Fibroblast of the aortic adventitia (primary cell): ENCODE measurements at places on chromosomes 5 and 9. TPM values are rescaled to one million over a fixed set of nuclear protein-coding genes. Genes with fewer than 3 reads are reported as not detected.

DUSP1 gene
- 22.2 and 44.1 TPM in 2 replicates for total RNA-seq

C5orf63 gene
- total RNA-seq: 4.0 and 6.3 TPM in 2 replicates

CBY3 gene
- total RNA-seq: not detected in 2 replicates

CDO1 gene
- 7.0 and 24.8 TPM in 2 replicates for total RNA-seq

GARIN3 gene
- total RNA-seq: not detected in 2 replicates

TLR4 gene
- 4.8 and 16.8 TPM in 2 replicates for total RNA-seq

SHISAL2B gene
- not detected in 2 replicates for total RNA-seq

HK3 gene
- not detected in 2 replicates for total RNA-seq

TRIM23 gene
- total RNA-seq: 16.6 and 21.8 TPM in 2 replicates

SLC9A3 gene
- 0.25 and 1.8 TPM in 2 replicates for total RNA-seq

PAEP gene
- total RNA-seq: not detected in 2 replicates

CTXN3 gene
- not detected in 2 replicates for total RNA-seq

DAB2 gene
- 217 and 1,070 TPM in 2 replicates for total RNA-seq

TNFSF15 gene
- total RNA-seq: 0.41 and 2.4 TPM in 2 replicates

LCN1 gene
- not detected in 2 replicates for total RNA-seq

DNA sequence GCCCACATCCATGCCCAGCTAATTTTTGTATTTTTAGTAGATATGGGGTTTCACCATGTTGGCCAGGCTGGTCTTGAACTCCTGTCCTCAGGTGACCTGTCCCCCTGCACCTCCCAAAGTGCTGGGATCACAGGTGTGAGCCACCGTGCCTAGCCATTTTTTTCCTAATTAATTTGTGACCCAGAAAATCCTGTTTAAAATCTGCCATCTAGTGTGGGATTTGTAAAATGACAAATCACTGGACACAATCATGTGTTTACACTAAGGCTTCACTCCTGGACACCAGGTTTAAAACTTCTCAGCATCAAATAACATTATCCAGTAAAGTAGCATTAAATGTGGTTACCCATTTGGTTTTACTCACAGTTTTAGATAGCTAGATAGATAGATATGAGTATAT, 18.6 kb upstream of the KDM4C start:
- DNase-seq: peak; percentile 27

- DNase-seq: no peak
Measured at GRCh38 chr5:126450346-126450745, 27.1 kb downstream of the GRAMD2B start.

DNA sequence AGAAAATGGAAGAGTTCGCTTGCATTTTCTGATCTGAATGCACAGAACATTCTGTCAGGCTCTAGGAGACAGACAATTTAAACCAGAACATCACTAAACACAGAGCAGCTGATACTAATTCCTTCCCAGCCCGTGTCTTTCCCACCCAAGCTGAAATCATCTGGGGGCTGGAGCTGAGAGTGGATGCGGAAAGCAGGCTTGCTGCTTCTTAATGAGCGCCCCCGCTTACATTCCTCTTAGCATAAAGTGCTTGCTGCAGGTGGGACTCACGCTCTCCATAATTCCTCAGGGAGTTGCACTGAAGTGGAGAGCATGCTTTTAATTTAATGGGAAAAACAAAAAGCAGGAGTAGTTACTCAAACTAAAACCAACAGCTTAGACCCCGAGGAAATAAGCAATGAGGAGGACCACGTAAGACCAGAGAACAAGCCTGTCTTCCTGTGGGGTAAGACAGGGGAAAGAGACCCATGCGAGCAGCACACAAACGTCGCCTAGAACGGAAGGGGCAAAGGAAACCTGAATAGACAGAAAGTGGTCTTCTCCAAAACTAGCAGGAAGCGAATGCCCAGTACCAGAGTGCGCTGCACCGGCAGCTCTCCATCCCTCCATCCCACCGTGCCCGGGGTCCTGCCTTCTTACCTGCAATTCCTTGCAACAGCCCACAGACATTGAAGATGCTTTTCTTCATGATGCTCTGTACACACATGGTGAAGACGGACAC, 139.3 kb downstream of the LHFPL2 start:
- DNase-seq: peak; percentile 10

- no peak for DNase-seq
Measured at GRCh38 chr5:154486427-154486866, 8.4 kb upstream of the HAND1 start.

DNA sequence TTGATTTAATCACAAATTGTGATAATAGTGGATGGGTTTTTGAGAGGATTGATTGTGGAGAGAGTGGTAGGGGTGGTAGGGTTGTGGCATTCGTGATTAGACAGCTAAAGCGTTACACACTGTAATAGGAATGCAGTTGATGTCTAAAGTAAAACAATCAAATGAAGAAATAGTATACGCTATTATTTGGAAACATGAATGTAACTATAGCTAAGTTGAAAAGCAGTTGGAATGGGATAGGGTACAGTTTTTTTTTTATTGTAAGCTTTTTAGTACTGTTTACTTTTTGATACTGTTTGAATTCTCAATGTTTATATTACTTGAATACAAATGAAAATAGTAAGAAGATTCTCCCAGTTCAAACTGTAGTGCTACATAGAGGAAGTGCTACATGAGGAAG, 51.8 kb downstream of the RANBP17 start:
- no peak for DNase-seq

GRCh38 chr9:28909526-28909925, 1336.2 kb upstream of the C9orf72 start:
- DNase-seq: no peak

- no peak for DNase-seq
Measured at GRCh38 chr9:135551031-135551430, 5.1 kb downstream of the OBP2A start.

DNA sequence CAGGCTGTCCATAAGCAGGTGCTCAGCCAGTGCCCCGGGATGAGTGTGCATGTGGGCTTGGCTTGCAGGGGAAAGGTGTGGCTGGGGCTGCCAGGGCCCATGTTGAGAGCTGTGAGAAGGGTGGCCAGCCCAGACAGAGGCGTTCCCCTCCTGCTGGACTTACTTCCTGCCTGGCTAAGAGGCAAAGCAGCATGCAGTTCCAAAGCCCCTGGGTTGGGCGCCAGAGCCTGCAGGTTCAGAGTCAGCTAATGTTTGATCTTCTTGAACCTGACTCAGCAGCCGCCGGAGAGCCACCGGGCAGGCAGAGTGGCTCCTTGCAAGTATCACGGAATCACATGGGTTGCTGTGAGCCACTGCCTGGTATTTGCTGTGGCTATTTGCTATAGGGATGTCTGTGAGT, 168.4 kb upstream of the MAP1B start:
- DNase-seq: no peak

DNA sequence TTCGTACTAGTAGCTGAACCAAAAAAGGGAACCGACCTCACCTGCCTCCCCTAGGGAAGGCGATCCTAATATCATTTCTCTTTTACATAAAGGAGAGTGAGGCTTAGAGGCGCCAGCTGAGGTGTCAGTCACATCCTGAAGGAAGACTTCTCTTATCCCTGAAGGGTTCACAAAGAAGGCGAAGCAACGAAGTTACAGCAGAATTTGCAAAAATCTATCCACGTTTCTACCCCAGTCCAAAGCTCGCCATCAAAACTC, 598 bp upstream of the KIAA1191 start:
- no peak for DNase-seq

DNA sequence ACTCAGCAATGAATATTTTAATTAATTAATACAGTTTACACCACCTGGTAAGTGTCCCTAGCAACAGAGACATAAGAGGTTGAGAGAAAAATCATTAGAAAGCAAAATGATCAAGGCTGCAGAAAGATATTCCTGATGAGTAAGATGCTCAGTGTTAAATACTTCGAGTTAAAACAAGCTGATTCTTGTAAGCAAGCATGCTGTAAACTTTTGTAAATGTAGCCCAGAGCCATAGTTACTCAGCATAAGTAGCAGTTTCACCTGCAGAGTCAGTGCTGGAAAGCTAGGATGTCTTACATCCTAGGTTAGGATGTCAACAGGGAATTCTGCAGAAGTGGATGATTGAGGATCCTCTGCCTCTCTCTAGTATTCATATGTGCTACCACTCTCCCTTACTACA, 4.2 kb downstream of the PRKACG start:
- no peak for DNase-seq

DNA sequence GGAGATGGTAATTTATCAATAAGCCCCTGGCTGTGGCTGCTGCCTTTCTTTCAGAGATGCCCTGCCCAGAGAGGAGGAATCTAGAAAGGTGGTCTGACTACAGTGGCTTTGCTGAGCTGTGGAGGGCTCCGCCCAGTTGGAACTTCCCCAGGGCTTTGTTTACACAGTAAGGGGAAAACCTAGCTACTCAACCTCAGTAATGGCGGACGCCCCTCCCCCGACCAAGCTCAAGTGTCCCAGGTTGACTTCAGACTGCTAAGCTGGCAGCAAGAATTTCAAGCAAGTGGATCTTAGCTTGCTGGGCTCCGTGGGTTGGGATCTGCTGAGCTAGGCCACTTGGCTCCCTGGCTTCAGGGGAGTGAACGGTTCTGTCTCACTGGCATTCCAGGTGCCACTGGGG, 865.4 kb upstream of the ACO1 start:
- DNase-seq: no peak

- no peak for DNase-seq
Measured at GRCh38 chr9:29211003-29211579, 1637.8 kb upstream of the C9orf72 start.

- peak; percentile 57 for DNase-seq
Measured at GRCh38 chr9:76657265-76657664, 107.0 kb upstream of the PCA3 start.

DNA sequence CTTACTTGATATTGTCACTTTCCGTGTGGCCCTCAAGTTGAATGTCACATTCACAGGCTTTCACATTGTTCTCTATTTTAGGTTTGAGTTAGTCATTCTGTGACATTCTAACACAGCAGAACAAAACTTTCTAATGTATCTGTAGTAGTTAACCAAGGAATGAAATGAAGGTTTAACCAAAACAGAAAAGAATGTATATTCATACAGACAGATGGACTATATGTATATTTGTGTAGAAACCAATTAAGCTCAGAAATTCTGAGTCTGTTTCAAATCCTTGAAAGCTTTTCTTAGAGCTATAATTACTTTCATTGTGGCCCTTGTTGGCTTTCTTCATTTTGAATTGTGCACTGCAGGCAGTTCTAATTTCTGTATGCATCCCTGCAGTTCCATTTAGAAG, 654.7 kb downstream of the LRRC70 start:
- DNase-seq: no peak

DNA sequence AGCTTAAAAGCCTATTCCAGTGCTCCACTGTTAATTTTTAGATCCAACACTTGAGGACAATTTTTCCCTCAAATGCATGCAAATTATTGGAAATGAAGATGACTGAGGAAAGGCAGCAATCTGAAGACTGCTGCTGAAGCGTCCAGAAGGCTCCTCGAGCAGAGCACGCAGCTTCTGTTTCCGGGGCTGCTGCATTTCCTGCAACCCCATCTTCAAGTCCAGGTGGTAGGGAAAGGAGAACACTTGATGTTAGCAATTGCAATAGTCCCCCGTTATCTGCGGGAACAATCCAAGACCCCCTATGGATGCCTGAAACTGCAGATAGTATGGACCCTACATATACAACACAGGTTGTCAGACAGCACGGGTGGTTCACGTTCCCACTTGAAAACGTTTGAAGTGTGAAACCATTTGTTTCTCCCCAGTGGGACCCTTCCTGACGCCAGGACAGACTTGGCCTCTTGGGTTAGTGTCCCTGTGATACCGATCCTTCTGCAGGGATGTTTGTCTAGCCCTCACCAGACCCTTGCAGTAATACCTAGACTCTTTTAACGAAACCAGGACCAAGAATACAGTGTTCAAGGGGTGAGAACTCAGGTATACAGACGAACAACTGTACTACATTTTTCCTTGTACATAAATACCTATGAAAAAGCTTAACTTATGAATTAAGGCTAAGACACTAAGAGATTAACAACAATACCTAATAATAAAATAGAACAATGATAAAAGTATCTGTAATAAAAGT, 152.3 kb downstream of the HSD17B3 start:
- no peak for DNase-seq

DNA sequence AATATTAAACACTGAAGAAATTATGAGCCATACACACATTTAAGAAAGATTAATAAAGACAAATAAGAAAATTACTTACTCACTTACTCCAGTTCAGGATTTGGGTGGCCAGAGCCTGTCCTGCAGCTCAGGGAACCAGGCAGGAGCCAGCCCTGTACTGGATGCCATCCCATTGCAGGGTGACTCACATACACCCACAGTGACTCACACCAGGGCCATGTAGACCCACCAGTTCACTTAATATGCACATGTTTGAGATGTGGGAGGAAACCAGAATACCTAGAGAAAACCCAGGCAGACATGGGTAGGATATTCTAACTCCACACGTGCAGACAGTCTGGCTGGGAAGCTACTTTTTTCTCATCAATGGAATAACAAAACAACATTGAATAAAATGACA, 49.6 kb upstream of the ADRB2 start:
- peak; percentile 71 for DNase-seq

DNA sequence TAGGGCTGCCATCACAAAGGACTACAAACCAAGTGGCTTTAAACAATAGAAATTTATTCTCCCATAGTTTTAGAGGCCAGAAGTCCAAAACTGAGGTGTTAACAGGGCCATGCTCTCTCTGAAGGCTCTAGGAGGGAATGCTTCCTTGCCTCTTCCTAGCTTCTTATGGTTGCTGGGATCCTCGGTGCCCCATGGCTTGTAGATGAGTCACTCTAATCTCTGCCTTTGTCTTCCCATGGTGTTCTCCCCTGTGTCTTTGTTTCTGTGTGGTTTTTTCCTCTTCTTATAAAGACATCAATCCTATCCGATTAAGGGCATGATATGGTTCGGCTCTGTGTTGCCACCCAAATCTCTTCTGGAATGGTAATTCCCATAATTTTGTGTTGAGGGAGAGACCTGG, 178.8 kb upstream of the NREP start:
- DNase-seq: no peak

GRCh38 chr9:134055981-134056461, 11.8 kb downstream of the BRD3 start:
- DNase-seq: peak; percentile 90

DNA sequence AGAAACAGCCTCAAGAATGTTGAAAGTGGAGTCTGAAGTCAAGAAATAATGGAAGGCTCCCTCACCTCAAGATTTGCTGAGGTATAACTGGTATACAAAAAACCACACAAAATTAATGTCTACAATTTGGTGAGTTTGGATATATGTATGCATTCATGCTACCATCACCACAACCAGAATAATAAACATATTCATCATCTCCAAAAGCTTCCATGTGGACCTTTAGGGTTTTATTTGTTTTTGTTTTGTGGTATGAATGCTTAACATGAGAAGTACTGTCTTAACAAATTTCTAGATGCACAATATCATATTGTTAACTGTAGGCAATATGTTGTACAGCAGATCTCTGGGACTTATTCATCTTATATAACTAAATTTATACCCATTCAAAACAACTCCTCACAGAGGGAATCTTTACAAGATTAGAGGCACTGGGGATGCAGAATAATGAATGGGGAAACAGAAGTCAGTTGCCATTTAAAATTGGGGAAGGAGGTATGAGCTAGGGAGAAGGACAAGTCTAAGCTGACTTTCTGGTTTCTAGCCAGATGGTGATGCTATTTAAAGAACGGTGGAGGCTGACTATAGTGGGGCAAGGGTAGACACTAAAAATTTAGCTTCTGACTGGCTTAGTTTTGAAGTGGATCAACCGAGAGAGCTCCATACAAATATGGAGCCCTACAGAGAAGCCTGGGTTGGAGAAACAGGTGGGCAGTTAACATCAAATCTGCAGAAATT, 213.9 kb downstream of the BNC2 start:
- DNase-seq: no peak
